Activated CD4-positive, alpha-beta memory T cell treated with anti-CD3 and anti-CD28 coated beads, Interleukin-2, amount 10 ng/mL, durations not matched to agents 7 days and 5 days (primary cell): ENCODE measurements at places on chromosomes 7 and 10. TPM values are rescaled to one million over a fixed set of nuclear protein-coding genes. Genes with fewer than 3 reads are reported as not detected.

DNA sequence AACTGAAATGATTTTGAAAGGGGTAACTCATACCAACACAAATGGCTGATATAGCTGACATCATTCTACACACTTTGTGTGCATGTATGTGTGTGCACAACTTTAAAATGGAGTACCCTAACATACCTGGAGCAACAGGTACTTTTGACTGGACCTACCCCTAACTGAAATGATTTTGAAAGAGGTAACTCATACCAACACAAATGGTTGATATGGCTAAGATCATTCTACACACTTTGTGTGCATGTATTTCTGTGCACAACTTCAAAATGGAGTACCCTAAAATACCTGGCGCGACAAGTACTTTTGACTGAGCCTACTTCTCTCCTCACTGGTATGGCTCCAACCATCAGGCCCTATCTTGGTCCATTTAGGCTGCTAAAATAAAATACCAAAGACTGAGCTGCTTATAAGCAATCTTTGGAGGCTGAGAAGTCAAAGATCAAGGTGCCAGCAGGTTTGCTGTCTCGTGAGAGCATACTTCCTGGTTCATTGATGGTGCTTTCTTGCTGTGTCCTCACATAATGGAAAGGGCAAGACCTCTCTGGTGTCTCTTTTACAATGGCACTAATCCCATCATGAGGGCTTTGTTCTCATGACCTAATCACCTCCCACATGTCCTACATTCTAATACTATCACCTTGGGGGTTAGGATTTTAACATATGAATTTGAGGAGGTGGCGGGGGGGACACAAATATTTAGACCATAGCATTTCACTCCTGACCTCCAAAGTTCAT, 173.3 kb downstream of the CFTR start:
- no peak overlapping the region for H3K4me3 ChIP-seq
- H3K27ac ChIP-seq: no peak overlapping the region
- no peaks in the 10 kb centered on the region for H3K27me3 ChIP-seq
- DNase-seq: no peak

Gene RPA3
- 118 TPM for total RNA-seq

GRCh38 chr10:71509444-71509843, 112.7 kb downstream of the CDH23 start:
- no peak overlapping the region for H3K4me3 ChIP-seq
- no peak for DNase-seq
- H3K36me3 ChIP-seq: no peaks in the 10 kb centered on the region
- no peak overlapping the region for H3K27ac ChIP-seq
- H3K4me1 ChIP-seq: peaks cover 3% of the 10 kb centered on the region

DNA sequence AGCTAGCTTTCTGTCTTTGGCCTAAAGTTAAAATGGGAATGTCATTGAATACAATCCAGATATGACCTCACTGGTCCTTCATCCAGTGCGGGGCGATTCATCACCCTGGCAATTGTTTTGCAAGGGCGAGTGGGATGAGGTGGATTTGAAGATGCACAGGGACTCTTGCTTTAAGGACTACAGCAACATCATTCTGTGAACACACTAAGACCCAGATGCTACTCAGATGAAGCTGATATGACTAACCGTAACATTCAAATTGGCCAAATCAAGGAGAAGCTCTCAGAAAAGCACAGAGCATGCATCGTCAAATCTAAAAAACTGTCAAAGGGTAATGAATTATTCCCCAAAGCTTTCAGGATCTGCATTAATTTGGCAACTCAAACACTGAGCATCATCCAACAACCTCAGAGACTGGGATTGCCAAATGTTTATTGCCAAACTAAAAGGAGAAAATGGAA, 12.8 kb downstream of the CPA1 start:
- H3K4me1 ChIP-seq: peaks cover 21% of the 10 kb centered on the region
- H3K4me3 ChIP-seq: no peak overlapping the region
- DNase-seq: no peak
- H3K27ac ChIP-seq: no peak overlapping the region
- H3K36me3 ChIP-seq: no peaks in the 10 kb centered on the region
- H3K27me3 ChIP-seq: no peaks in the 10 kb centered on the region

- DNase-seq: no peak
- H3K27ac ChIP-seq: no peak overlapping the region
- H3K36me3 ChIP-seq: no peaks in the 10 kb centered on the region
- no peaks in the 10 kb centered on the region for H3K27me3 ChIP-seq
- H3K4me1 ChIP-seq: no peaks in the 10 kb centered on the region
These were observed 378.5 kb downstream of the CNTNAP2 start for GRCh38 chr7:146494952-146495596.

Gene SH2D4B
- 0.15 TPM for total RNA-seq

DNA sequence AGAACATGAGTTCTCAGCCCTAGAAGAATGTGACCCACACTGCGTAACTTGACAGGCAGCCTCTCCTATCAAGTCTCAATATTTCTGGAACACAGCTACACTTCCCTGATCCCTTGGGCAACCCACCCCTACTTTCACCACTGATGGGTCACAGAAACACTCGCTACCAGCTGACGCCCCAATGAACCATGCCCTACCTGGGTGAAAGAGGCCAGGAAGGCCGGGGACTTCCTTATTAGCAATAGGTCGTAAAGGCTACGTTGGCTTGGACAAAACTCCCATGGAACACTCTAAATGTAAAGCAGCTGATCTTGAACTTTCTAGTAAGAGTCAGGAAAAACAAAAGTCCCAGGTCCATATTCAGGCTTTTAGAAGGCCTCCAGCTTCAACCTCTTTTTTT, 202.3 kb upstream of the KCTD7 start:
- no peaks in the 10 kb centered on the region for H3K4me1 ChIP-seq
- DNase-seq: no peak
- H3K27ac ChIP-seq: no peak overlapping the region
- no peak overlapping the region for H3K4me3 ChIP-seq
- H3K36me3 ChIP-seq: no peaks in the 10 kb centered on the region

Gene PLAU
- 3.0 TPM for total RNA-seq

Gene AMPH
- total RNA-seq: not detected

DNA sequence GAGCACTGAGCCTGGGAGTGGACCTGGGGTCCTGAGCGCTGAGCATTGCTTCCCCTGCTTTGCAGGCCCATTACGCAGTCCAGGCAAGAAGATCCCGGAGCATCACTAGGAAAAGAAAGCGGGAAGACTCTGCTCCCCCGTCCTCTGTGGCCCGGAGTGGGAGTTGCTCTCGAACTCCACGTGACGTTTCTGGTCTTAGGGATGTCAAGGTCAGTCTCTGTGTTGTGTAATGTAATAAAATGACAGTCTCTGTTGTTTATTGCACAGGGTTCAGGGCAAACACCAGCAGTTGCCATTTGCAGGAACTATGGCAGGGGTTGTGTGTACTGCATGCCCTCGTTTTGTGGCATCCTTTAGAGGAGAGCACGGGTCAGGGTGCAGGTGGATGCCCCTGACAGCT, 10.0 kb downstream of the IDI2 start:
- no peak overlapping the region for H3K4me3 ChIP-seq
- H3K36me3 ChIP-seq: peaks cover 75% of the 10 kb centered on the region
- no peak overlapping the region for H3K27ac ChIP-seq
- DNase-seq: no peak
- no peaks in the 10 kb centered on the region for H3K4me1 ChIP-seq
- no peaks in the 10 kb centered on the region for H3K27me3 ChIP-seq

- H3K4me1 ChIP-seq: peaks cover 3% of the 10 kb centered on the region
- no peak for DNase-seq
- no peaks in the 10 kb centered on the region for H3K27me3 ChIP-seq
- H3K4me3 ChIP-seq: no peak overlapping the region
These were observed 15.9 kb downstream of the TMEM209 start for GRCh38 chr7:130189343-130189742.

Gene GBX1
- total RNA-seq: not detected

DNA sequence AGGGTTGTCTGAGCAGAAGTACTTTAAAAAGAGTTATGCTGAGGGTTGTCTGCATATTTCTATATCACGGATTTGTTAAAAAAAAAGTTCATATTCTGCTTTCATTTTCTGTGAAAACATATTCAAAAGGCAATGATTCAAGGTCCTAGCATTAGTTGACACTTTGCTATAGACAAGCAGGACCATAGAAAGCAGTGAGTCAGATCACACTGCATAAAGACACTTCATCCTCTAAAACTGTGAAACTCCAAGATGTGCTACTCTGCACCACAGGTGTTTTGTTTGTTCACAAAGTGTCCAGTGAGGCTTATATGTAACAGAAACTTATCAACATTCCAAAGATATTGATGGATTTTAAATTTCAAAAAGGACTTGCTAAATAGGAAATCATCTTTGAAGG, 47.0 kb downstream of the SPAM1 start:
- no peaks in the 10 kb centered on the region for H3K36me3 ChIP-seq
- no peak for DNase-seq
- no peak overlapping the region for H3K27ac ChIP-seq

DNA sequence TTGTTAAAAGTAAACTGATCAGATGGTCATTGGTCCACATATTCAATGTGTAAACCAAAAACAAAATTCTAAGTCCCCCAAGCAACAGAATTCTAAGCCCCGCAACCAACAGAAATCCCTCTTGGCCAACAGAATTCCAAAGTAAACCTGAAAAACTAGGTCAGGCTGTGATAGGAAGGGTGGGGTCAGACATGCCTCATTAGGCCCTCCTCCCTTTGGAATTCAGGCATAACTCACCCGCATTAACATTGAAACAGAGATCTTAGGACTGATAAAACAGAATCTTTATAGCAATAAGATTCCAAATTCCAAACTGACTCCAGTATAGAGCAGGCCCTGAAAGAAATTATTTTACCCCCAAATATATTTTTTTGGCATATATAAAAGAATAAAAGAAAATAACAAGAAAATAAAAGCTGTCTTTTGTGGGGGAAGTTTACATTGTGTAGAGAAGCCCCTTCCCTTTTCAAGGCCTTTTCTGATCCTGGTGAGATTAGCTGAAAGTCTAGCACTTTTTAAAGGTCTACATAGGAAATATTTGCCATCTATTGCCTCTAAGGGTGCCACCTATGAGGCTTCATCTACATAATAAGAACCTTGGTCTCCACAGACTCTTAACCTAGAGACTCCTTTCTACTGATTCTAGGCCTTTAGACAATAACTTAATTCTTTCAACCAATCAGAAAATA, 30.5 kb downstream of the GNAT3 start:
- H3K27ac ChIP-seq: no peak overlapping the region
- H3K4me1 ChIP-seq: no peaks in the 10 kb centered on the region
- H3K27me3 ChIP-seq: no peaks in the 10 kb centered on the region
- H3K4me3 ChIP-seq: no peak overlapping the region
- no peak for DNase-seq

DNA sequence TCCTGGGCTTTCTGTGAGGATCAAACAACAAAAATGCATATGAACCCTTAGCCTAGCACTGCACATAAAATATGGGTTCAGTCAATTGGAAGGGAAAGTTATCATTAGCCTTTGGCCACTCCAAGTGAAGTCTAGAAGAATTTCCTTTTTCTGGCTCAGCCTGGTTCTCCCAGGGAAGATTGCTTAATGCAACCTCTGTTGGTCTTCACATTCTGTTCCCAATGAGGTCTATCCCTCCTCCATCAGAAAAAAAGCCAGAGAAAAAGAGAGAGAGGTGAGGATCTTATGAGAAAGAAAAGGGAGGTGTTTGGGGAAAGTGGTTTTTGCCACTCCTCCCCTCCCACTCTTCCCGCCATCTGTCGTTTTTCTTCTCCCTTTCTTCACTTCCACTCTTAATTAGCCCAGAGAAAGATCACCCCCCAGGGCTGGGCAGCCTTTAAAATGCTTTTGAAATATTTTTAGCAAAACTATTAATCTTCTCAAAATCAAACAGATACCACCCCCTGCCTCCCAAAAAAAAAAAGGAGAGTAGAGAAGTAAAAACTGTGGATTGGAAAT, 31.1 kb downstream of the CPVL start:
- H3K4me1 ChIP-seq: peaks cover 13% of the 10 kb centered on the region
- H3K4me3 ChIP-seq: no peak overlapping the region
- no peak overlapping the region for H3K27ac ChIP-seq
- DNase-seq: no peak

DNA sequence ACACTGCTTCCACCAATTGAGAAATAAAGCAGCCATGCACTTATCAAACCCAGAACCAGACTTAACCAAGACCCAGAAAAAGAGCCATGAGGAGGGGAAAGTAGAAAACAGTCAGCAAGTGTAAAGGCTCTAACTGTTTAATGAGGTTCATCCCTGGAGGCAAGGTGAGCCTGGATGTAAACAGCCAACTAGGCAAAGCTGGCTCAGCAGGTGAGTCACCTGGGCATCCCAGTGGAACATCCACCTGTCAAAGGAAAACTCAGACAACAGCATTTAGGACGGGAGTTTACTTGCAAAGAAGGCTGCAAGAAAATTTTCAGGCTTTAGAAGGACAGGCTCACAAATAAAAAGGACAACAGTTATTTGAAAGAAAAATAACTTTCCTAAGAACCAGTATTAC, 153.0 kb downstream of the SNX13 start:
- no peaks in the 10 kb centered on the region for H3K4me1 ChIP-seq
- DNase-seq: no peak
- no peaks in the 10 kb centered on the region for H3K27me3 ChIP-seq
- no peaks in the 10 kb centered on the region for H3K36me3 ChIP-seq

Gene BEND7
- not detected for total RNA-seq

DNA sequence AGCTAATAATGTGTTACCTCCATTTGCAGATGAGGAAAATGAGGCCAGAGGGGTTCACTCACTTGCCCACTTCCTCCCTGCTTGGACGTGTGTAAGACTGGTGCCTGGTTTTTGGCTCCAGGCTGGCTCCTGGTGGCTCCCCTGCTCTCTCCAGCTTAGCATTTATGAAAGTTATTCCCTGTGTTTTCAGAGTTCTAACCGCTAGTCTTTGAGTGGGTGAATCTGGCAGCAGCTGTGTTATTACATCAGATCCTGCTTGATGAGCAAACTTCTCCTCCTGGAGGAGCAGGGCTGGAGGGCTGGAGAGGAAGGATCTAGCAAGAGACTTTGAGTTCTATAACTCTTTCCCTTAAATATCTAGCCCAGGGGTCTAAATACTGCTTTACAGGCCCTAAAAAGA, 80.9 kb upstream of the AGBL3 start:
- no peaks in the 10 kb centered on the region for H3K27me3 ChIP-seq
- H3K36me3 ChIP-seq: no peaks in the 10 kb centered on the region
- peaks cover 14% of the 10 kb centered on the region for H3K4me1 ChIP-seq
- no peak overlapping the region for H3K27ac ChIP-seq
- DNase-seq: no peak
- H3K4me3 ChIP-seq: no peak overlapping the region

GRCh38 chr7:41219276-41219675, 483.6 kb downstream of the INHBA start:
- no peak overlapping the region for H3K27ac ChIP-seq
- H3K36me3 ChIP-seq: no peaks in the 10 kb centered on the region
- no peaks in the 10 kb centered on the region for H3K27me3 ChIP-seq
- no peaks in the 10 kb centered on the region for H3K4me1 ChIP-seq
- H3K4me3 ChIP-seq: no peak overlapping the region
- no peak for DNase-seq
